Esophagus squamous epithelium (tissue), 5 donors: ENCODE measurements at places on chromosomes 5 and 9. TPM values are rescaled to one million over a fixed set of nuclear protein-coding genes. Genes with fewer than 3 reads are reported as not detected.

- DNase-seq = no peak
These were observed 61.0 kb downstream of the ANGPTL2 start for GRCh38 chr9:127061411-127061810.

- DNase-seq = no peak
These were observed 2330.6 kb downstream of the MAT2B start for GRCh38 chr5:165836046-165836445.

The DRD1 gene
- 0.19 TPM for total RNA-seq

GRCh38 chr5:90347462-90347861 lies 62.1 kb downstream of the CETN3 start:
- no peak for DNase-seq

DNA sequence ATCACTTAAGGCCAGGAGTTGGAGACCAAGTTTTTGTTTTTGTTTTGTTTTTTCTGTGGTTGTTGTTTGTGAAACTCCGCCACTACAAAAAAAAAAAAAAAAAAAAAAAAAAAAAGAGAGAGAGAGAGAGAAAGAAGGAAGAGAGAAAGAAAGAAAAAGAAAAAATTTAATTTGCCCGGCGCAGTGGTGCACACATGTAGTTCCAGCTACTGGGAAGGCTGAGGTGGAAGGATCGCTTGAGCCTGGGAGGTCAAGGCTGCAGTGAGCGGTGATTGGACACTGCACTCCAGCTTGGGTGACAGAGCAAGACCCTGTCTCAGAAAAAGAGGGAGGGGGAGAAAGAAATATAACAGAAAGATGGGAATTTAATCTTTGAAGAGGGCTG lies 902 bp downstream of the THG1L start:
- no peak for DNase-seq

GRCh38 chr9:77561331-77562018 lies 86.6 kb downstream of the GNA14 start:
- DNase-seq = no peak

- DNase-seq = no peak
These were observed 184.8 kb downstream of the KIAA0825 start for GRCh38 chr5:94433397-94434163.

DNA sequence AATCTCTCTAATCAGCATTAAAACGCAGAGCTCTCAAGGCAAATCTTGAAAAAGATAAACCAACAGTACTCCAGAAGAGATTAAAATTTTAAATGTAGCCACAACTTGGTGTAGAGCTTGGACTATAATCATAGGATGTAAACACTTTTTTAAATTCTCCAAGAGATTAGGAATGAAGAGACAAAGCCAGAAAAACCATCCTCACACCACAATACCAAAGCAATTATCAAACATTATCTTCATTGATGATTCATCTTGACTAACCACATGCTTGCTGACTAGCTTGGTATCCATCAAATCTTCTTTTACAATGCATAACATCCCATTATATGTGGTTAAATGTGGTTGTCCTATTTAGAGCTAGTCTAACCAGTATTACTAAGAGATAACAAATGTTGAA lies 815.1 kb downstream of the TLE1 start:
- no peak for DNase-seq

DNA sequence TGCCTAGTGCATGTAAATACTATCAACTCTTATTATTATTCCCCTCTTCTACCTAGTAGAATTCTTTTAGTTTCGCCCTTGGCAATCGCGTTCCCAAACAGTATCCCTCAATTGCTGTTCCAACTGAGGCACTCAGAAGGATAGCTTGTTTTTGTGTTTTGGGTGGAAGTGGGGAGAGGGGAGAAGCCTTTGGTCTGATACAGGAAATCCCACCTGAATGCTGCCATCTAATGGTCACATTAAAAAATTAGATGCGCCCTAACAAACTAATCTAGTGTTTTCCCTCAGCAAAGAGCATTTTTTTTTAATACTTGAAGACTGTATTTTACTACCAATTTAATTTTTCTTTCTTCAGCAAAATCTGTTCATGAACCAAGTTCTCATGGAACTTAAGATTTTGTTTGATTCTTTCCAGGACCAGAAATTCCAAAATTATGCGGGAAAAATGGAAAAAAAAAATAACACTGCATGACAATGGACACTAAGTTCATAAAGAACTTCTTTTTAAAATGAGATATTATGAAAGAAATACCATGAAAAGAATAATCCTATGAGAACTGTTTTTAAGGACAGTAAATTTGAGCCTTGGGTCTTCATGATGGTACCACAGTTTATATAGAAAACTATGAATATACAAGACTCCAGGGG lies 22.2 kb upstream of the GLDC start:
- DNase-seq = no peak

DNA sequence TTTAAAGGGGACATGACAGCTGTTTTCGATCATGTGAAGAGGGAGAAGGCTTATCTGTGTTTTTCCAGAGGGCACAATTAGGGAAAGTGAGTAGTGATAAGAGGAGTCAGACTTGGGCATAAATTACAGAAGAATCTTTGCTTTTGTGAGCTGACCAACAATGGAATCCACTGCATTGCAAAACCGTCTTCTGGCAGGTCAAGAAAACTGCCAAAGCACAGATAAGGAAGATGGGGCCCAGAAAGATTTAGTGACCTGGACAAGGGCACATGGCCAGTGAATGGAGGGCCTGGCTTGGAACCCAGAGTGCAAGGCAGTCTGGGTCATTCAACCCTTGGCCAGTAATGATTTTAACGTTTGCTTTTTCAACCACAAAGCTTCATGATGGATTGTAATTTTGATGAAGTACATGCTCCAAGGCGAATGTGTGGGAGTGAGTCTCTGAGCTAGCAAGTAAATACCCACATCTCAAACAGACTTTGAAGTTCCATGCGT lies 153.2 kb upstream of the MAST4 start:
- no peak for DNase-seq

The ITK gene
- 2.8 TPM for total RNA-seq

DNA sequence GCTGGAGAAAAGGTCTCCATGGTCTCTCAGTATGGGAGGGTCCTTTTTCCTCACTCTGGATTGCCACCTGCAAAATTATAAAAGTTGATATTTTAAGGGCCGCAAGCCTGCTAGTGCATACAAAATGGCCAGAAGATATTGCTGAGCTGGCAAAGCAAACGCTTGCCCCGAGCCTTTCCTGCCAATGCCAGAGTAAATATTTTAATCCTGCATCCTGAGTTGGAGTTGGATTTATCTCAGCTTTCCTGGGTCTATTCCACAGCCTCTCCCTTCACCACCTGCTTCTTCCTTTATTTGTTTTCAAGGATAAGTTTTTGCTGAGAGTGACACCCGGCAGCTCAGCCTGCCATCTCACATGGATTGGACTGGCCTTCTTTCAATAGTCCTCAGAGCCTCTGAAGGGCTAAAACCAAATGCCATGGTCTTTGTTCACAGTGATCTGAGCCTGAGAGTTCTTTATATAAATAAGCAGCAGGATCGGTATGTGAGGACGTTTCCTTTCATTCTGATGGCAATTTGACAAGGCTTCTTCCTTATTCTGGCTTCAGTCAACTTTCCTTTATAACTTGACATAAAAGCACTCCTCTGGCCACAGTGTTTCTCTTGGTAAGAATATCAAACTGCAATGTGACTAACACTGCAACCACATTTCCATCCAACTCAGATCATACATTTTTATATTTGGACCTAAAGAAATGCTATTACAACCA lies 170.1 kb downstream of the ADAMTS12 start:
- no peak for DNase-seq

GRCh38 chr5:115321309-115321708 lies 24.9 kb upstream of the CCDC112 start:
- DNase-seq = no peak

DNA sequence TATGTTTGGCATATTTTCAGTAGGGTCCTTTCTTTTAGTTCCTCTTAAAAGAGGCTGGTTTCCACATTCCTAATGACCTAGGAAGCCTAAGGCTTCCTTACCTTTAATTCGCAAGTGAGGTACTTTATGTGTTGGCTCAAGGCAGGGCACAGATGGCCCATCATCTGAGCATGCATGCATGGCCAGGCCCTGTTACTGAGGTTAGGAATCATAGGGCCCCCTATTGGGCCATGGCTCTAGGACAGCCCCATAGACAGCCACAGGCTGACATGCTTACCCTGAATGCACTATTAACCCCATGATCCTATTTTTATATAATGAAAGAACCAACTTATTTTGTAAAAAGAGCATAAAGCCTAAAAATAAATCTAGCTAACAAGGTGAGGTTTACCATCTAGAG lies 271.4 kb downstream of the ELAVL2 start:
- no peak for DNase-seq

DNA sequence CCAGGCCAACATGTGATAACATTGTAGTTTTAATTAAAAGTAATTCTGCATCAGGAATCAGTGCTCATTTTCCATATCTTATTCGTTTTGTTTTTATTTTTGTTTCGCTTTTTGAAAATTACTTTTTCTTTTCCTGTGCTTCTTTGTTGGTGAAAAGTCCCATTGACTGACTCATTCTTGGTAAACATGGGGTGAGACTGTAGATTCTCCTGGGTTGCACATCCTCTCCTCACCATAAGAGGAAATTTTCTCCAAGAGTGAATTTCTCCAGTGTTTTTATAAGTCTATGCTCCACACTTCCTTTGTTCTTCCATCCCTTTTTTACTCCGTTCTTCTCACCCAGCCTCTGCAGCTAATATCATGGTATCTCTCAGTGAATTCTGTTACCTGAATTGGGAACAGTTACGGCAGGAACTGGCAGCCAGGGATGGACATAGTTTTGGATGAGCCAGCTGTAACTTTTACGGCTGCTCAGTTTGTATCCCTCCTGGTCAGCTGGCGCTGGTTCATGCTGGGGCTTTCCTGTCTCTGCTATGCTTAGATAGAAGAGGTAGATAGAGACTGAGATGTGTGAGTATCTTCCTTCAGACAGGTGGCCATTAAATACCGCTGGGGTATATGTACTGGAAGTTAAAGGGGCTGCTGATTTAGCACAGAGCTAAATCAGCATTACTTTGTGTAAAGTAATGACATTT lies 80.0 kb downstream of the MAN2A1 start:
- DNase-seq = no peak

The DPYSL3 gene
- total RNA-seq = 5.9 TPM

DNA sequence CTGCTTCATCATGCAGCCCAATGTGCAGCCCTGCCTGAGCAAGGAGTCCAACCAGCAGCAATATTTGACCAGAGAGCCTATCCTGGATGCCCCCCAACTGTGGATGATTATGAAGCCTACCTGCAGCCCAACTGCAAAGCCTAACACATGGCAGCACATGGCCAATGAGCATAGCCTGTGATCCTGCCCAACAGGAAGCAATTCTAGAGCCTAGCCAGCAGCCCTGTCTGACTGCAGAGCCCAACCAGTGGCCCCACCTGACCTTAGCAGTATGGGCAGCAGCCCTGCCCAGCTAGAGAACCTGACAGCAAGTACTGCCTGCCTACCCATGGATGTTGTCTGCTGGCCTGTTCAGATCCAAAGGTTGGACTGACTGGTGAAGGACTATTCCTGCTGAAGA lies 97.3 kb upstream of the SH3GL2 start:
- DNase-seq = no peak

DNA sequence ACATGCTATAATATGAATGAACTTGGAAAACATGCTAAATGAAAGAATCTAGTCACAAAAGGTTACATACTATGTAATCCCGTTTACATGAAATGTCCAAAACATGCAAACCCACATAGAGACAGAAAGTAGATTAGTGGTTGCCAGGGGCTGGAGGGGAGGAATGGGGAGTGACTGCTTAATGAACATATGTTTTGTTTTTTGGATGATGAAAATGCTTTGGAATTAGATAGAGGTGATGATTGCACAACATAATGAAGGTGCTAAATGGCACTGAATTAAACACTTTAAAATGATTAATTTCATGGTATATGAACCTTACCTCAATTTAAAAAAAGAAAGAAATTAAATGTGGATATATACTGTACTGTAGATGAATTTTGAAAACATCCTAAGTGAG lies 17.6 kb upstream of the NDFIP1 start:
- no peak for DNase-seq

The HMMR gene
- 5.0 TPM for total RNA-seq

- no peak for DNase-seq
These were observed 81.2 kb downstream of the FSTL4 start for GRCh38 chr5:133531178-133531577.

DNA sequence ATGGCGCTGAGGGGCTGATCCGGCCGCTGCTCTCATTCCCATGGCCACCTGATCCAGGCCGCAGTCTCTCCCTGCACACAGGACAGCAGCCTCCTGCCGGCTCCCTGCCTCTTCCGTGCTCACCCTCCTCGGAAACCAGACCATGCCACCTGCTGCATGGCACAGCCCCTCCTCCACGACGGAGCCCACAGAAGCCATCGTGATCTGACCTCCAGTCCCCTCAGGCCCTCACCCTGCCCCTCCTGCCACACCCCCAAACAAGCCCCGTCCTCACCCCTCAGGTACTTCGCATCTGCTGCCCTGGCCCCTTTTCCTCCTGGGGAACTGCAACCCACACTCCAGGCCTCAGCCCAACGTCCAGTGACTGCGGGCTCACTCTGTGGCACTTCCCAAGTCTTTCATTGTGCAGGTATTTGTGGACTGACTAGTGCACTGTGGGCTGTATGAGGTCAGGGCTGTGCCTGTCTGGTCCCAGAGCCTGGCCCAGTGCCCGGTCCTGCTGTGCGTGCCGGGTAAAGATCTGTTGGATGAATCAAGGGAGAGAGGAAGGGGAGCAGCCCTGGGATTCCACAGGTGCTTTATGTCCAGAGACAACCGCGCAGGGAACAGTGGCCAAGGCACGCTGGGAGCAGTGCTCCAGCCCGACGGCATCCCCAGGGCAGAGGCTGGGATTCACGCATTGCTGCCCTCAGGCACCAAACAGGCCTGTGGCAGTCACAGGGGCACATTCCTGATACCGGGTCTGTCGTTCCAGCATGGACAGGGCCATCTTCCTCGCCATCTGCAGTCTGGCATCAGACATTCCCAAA lies 86.1 kb downstream of the ADAMTS2 start:
- no peak for DNase-seq

DNA sequence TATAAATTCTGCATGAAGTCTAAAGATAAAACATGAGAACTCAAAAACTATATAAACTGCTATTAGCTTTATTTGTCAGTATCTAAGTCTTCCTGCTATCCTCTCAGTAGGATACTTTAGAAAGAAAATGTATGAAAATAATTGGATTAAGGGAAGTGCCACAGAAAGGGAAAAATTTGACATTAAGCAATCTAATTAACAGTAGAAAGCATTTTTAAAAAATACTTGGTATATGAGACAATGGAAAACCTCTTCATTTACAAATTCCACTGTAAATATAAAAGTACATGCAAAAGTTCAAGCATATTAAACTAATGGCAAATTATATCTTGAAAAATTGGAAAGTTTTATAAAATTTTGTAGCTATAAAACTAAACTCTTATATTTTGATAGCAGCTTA lies 518.6 kb upstream of the NUDT12 start:
- DNase-seq = no peak
